ENCODE measurements at places on chromosomes 4 and X. TPM values are rescaled to one million over a fixed set of nuclear protein-coding genes. Genes with fewer than 3 reads are reported as not detected.

DNA sequence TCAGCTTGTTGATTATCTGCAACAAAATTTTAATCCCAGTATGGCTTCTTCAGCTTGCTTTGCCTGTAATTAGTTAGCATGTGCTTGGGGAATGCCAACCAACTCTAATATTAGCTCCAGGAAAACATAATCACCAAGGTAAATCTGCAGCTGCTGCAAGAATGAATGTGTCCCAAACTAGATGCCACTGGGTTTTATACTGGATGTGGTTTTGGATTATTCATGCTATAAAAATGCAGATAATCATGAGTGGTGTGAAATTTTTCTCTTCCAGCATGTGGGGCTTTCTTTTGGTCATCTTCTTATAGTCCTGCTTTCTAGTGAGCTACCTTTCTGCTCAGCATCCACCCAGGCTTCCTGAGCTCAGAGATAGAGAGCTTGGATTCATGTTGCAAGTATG, 295.9 kb upstream of the CASK start:
- no peak for DNase-seq

The ANXA10 gene
- total RNA-seq, result 0.99 TPM

The NDP gene
- total RNA-seq, result not detected

- no peak for DNase-seq
Observed at GRCh38 chrX:40268188-40268520, 170.4 kb upstream of the BCOR start.

GRCh38 chrX:121869876-121870477, 822.6 kb downstream of the GLUD2 start:
- no peak for DNase-seq

The RNF212 gene
- 0.22 TPM for total RNA-seq

GRCh38 chr4:67133162-67133561, 412.1 kb downstream of the CENPC start:
- no peak for DNase-seq

The PRPS1 gene
- total RNA-seq, result 15.5 TPM

DNA sequence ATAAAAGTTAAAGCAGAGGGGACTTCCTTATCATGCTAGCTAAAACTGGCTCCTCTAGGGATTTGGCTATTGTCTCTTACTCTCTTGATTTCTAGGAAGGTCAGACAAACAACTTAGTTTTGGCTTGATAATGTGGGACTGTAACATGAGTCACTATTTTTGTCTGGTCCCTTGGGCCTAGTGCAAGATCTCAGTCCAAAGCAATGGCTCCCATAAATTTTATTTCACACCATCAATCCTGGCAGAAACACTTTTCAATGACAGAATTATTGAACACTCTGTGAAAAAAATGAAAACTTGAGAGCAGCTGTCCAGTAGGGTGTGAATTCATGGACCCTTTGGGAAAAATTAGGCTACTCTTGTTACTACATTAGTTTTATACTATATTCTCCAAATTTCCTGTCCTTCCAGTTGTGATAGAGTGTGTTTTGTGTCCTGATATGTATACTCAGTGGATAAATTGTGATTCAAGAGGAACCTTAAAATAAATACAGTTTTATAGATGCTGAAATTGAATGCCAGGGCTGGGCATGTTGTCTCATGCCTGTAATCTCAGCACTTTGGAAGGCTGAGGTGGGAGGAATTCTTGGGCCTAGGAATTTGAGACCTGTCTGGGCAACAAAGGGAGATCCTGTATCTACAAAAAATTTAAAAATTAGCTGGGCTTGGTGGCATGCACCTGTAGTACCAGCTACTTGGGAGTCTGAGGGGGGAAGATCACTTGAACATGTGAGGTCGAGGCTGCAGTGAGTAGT, 10.8 kb upstream of the SNCA start:
- no peak for DNase-seq

The CPE gene
- total RNA-seq, result 1.4 TPM

The ZNF182 gene
- 3.8 TPM for total RNA-seq

- DNase-seq, result no peak
Observed at GRCh38 chrX:145848448-145848847, 30.8 kb downstream of the SLITRK2 start.

The UGT2A3 gene
- total RNA-seq, result not detected

The MTMR8 gene
- 0.20 TPM for total RNA-seq

DNA sequence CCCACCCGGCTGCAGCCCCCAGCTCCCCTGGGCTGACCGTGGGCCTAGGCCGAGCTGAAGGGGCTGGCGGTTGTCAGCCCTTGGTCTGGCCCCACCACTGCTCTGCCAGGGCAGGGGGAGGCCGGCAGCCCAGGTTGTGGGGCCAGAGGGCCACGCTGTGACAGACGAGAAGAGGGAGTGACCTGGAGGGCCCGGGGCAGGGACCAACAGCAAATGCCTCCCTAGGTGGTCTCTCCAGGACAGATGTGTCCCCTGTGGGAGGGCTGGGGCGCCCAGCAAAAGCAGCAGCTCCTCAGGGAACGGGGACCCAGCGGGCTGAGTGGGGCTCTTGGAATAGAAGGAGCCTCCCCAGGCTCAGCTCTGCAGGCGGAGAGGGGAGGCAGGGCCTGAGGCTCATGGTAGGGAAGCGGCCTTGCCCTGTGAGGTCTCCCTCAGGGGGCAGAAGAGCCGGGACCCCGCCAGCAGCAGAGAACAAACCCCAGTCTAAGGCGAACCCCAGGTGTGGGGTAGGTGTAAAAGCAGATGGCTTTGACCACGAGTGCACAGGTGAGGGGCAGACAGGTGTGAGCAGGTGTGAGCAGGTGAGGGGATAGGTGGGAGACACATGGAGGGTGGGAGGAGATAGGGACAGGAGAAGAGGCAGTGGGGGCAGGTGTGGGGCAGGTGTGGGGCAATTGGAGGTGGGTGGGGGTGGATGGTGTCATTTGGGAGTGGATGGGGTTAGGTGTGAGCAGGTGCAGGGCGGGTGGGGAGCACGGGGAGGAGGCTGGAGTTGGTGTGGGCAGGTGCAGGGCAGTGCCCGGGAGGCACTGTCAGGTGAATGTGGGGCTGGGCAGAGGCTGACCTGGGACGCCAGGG, 34.1 kb upstream of the SPON2 start:
- no peak for DNase-seq

DNA sequence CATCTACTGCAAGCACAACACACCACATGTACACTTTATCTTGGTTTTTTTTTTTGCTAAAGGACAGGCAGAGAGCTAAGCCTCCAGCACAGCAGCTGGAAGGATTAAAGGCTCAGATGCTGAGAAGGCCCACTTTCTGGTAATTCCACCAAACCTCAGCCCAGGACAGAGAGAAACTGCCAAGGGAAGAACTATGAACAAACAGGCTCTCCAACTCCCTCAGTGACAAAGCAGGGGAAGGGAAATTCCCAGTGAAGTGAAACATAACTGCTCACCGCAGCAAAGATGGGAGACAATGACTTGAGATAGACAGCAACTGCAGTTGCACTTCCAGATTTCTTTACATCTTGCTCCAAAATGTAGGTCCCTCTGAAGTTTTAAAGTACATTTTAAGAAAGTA, 4.8 kb downstream of the PROM1 start:
- DNase-seq, result peak; percentile 6

The FAM9B gene
- total RNA-seq, result not detected

The IL3RA gene
- total RNA-seq, result 15.5 TPM

The PDLIM5 gene
- total RNA-seq, result 70.8 TPM

GRCh38 chrX:100410901-100411801, 1.1 kb upstream of the PCDH19 start:
- DNase-seq, result peak; percentile 15

DNA sequence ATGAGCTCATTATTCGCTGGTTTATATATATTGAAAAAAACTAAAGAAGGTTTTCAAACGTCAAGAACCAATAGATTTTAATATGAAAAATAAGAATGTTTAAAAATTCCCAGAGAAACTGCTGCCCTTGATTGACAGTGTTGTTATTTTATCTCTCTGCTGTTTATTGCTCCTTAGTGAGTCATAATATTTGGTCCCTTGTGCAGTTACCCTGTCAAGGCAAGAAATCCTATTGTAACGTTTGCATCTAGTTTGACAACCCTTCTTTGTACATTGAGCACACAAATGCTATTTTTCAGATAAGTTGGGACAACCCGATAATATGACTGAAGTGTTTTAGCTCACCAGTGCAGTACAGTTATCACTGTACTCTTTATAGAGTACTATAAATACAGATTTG, 349.4 kb downstream of the CCSER1 start:
- DNase-seq, result no peak

DNA sequence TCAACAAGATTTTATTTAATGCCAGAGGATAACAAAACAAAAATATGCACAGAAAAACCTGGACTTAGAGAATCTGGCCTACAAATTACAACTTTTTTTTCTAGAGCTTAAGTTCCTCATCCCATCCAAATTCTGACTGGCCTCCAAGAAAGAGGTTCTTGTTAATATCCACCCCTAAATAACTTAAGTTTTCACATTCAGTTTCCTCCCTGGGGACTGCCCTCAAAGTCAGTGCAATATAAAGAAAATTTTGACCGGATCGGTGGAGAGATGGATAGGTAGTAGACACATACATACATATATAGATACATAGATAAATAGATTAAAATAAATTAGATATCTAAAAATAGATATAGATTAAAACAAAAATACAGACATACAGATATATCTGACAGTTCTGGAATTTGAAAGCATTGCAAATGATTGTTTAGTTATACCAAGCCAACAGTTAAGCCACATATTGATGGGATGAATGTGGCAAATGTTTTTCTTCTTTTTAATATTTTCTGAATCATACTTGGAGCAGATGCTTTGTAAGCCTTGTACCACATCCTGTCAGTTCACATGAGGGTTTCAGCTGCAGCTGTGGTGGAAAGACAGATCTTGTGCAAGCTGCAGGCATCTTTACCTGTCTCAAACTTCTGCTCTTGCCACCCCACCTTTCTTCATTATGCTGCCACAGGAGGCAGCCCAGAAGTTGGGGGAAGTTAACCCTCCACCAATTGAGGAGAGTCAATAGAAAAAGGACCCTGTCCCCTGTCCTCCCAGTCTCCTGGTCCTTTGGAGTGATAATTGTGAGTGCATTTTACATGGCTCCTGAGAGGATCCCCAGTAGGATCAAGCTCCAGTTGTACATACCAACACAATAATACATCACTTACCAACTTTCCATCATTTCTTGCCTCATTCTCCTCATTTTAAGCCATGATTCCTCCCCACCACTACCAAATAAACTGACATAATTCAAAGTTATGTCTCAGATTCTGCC, 58.5 kb upstream of the PRDM8 start:
- DNase-seq, result peak; percentile 7

DNA sequence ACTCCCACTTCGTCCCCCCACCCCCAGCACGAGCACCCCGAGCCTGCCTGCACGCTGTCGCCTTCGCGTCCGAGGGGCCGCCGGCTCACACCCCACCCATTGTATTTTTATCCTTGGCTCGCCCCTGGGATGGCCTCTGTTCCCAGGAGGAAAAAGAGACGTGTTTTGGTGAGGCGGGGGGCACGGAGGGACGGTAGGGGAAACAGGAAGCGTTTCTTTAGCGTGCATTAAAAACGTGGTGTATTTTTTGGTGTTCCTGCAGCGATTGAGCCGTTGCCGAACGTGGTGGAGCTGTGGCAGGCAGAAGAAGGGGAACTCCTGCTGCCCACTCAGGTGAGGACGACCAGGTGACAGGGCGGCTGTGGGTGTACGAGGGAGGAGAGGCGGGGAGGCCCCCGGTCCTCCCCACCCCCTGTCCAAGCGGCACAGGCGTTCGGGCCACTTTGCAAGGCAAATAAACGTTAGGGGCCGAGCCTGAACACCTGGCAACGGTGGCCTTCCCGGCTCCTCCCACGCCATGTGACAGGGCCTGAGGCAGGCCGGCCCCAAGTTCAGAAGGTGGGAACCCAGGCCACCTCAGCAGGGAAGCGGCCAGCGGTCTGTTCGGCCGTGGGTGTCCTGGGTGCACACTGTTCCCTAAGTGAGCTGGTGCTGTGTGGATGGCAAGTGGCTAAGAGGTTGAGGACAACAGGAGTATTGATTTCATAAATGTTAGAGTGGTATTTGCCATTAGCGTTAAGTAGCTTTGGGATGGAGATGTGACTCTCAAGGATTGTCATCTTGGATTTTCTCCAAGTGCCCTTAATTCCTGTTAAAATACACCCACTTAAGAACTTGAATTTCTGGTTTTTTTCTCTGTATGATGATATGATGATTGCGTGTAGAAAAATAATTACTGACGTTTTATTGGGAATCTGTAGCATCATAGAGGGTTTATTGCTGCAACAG, 1.1 kb downstream of the TMEM131L start:
- peak; percentile 25 for DNase-seq

DNA sequence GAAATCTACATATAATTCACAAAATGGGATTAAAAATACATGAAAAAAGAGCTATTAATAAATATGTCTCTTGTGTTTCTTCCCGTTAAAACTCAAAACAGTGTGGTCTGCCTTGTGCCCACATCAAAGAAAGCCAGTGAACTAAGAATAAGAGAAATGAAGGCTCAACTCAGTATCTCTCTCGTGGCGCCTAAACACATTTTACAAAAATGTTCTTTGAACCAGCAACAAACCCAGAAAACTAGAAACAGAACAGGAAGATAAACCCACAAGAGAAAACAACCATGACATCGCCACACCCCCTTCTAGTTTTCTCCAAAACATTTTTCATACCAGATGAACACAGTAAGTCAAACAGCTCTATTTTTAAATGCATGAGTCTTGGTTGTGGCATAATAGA, 130.1 kb downstream of the DCHS2 start:
- no peak for DNase-seq

The ASB11 gene
- not detected for total RNA-seq

GRCh38 chrX:19064175-19064574, 58.1 kb downstream of the ADGRG2 start:
- DNase-seq, result peak; percentile 7

The PFKFB1 gene
- total RNA-seq, result under 0.01 TPM

The FAM133A gene
- not detected for total RNA-seq

GRCh38 chr4:27272217-27272616, 411.6 kb downstream of the STIM2 start:
- no peak for DNase-seq

GRCh38 chr4:47814618-47815295, 23.1 kb downstream of the CORIN start:
- DNase-seq, result no peak

DNA sequence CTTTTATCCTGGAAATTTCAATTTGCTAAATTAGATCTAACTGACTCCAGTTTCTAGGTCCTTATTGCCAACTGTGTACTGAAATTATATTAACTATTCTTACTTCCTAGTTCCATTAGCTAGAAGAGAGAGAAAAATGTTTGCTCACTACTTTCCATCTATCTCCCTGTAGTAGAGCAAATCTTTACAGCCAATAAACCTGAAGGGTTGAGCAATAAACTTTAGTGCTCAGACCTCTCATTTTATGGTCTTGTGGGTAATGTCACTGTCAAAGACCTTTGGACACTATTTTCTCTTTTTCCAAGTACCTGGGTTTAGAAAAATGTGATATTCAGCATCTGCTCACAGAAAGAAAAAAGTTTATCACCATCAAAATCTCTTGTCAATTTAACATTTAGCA, 237.5 kb upstream of the GEMIN8 start:
- DNase-seq, result no peak

The ADAM29 gene
- total RNA-seq, result not detected

DNA sequence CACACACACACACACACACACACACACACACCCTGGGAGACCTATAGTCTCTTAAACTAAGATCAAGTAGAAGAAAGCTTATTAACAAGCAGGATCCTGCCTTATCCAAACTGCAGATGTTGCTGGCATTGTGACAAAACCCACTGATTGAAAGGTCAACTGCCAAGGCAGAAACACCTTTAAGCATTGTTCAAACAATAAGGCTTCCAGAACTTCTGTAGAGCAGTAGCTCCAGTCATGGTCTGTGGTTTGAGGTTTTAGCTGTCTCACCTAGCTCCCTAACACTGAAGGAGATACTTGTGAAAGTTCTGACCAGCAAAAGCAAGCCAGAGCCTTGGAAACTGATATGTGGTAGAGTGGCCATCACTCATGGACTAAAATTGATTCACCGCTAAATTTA, 59.8 kb downstream of the PTCHD1 start:
- DNase-seq, result no peak

The KLKB1 gene
- total RNA-seq, result 0.22 TPM

Measured in lung microvascular endothelial cell (primary cell).